ENCODE measurements at places on chromosomes 1 and 21.

DNA sequence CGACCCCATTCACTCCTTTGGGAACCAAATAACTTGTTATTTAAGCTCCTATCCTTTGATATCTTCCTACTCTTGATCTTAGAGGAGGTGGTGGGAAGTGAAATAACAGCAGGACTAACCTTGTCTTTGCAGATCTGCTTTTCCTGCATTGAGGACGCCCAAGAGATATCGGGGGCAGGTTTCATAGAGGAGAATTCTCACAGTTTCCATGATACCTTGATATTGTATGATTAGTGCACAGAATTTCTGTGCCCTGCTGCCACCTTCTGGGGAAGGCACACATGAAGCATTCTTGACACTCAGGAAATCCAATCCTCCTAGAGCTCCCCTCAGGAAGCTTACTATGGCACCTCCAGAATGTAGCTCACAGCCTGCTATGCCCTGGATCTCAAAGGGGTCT is 1.6 kb downstream of the CD1B start:
- DNase-seq, result no peak

DNA sequence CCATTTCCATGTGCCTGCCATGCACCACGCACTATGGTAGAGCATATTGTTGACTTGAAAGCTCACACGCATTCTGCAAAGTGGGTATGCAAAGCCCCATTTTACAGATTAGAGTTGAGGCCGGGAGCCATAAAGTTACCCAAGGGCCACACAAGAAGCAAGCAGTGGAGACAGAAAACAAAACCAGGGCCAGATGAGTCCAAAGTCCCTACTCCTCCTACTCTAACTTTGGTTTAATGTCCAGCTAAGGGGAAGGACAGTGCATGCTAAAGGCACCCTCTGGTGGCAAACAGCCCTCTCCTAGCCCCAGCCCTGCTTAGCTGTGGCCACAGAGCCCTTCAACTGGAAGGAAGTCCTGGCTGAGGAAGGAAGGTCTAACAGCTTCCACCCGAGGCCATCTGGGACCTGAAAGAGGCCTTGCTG is 74.9 kb downstream of the SLC66A1 start:
- DNase-seq, result no peak

DNA sequence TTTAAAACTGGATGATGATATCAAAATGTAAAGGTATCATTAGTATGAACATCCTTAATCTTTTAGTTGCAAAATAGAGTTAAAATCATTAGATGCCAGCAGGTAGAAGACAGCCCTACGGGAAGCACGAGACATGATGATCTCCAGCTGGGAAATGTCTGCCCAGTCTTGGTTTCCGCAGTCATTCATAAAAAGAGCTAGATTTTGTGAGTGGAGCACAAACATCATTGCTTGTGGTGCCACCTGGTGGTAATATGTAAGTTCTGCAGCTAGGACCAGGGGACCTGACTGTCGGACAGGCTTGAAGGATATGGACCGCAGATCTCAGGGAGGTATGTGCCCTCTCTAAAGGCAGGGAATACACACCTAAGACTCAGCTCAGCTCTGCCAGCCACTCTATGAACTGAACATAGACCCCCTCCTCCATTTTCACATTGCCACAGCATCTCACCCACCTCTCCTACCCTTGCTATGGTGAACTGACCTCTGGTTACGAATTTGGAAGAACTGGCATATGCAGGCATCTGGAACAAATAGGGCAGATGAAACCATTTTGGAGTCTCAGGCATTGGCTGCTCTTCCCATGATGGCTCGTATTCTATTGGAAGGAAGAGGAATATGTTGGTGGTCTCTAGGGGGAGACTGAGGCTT is 9.2 kb downstream of the FCMR start:
- no peak for DNase-seq

- DNase-seq, result no peak
Measured at GRCh38 chr1:7608628-7609305, 162.3 kb upstream of the VAMP3 start.

Data from stimulated activated CD4-positive, alpha-beta T cell treated with anti-CD3 and anti-CD28 coated beads, TNF-alpha, amount 100 ng/mL, for 4 hours (primary cell).